ENCODE measurements at places on chromosomes 6 and 20. TPM values are rescaled to one million over a fixed set of nuclear protein-coding genes. Genes with fewer than 3 reads are reported as not detected.

DNA sequence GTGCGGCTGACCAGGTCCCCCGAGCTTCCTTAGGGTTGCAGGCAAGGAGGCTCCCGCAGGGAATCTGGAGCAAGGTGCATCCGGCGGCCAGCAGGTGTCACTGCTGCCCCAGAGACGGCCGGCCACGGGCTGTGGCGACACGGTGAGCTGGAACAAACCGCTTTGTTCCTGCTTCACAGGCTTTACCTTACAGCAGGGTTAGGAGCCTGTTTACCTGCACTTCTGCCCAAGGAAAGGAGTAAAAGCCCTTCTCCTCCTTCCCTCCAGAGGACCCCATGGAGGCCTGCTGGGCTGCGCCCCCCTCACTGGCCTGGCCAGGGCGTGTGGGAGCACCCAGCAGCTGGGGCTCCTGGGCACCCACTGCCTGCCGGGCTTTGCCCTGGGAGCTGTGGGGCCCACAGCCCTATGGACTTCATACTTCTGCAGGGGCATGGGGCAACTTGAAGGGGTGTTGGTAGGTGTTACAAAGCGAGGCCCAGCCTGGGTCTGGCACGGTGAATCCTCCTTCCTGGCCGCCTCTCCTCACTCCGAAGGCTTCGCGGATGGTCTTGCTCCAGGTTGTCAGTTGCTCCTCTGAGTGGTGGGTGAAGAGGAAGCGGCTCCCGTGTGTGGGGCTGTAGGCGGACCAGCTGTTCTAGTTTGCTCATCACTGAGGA, 88.4 kb downstream of the CDC5L start:
- DNase-seq: peak; percentile 73

DNA sequence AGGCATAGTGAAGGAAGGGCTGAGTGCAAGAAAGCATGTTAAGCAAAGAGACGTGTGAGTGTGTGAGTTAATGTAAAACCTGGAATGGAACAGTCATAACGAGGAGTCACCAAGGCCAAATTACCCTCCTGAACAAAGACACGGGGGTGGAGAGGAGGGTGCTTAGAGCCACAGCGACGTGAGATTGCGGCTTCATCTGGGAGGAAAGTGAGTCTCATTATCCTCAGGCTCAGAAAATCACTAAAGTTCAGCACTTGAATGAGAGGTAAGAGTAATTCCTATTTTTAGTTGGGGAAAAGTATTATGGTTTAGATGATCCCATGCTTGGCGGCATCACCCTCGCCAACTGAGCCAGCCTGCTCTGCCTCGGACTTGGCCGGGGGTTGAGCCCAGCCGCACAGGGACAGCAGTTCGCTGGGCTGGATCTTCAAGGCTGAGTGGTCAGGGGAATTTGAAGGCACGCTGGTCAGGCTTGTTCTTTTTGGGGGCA, 136.6 kb downstream of the DTNBP1 start:
- no peak for DNase-seq

DNA sequence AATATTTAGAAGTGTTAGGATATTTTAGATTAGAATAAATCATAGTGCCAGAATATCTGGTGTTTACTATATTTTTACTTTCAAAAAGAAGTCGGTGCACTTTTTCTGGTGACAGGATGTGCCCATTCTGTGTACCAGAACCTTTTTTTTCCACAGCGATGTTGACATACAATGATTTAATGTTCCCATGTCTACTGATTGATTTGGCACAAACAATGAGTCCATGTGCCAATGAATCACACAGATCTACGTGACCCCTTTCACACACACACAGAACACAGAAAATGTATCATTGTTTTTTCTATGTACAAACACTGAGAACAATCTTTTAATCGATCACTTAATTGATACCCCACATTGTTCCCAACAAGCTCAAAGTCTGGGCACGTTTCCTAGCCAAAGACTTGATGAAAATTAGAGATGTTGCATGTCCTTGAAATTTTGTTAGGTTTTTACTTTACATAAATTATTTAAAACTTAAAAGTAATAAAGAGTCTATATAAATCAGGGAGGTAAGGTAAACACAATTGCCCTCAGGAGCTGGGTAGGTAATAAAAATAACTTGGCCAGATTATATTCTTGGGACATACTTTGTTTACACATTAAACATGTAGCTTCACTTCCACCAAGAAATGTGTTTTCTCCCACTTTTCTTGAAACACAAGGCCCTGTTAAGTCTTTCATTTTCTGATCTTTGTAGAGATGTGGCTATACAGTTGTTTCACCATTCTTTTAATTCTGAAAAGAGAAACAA, 36.4 kb upstream of the SOX4 start:
- DNase-seq: no peak

SMLR1 gene
- 2.0 TPM for polyA plus RNA-seq

- no peak for DNase-seq
Observed at GRCh38 chr6:79468116-79468515, 69.1 kb downstream of the LCA5 start.

GPR63 gene
- 4.2 TPM for polyA plus RNA-seq

DNA sequence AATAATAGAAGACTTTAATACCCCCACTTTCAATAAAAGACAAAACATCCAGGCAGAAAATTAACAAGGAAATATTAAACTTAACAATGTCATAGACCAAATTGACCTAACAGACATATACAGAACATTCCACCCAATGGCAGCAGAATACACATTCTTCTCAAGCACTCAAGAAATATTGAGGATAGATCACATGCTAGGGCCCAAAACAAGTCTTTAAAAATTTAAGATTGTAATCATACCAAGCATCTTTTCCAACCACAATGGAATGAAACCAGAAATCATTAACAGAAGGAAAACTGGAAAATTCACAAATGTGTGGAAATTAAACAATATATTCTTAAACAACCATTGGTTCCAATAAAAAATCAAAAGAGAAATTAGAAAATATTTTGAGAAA, 161.0 kb downstream of the COL12A1 start:
- no peak for DNase-seq

DNA sequence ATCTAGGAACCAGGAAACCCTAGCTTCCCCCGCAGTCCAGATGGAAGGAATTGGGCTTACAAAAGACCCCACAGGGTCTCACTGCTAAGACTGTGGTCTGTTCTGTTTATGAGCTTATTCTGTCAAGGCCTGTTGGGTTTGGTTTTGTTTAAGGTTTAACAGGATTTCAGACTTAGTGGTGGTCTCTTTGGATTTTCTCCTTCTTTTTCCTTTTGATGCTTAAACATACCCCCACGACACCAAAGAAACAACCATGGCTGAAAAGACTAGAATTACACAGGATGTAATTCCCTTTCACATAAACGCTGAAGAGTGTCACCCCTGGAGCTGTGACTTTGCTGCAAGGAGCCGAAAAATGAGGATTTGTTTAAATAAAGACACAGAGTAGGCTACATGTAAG, 408.6 kb downstream of the PREX1 start:
- DNase-seq: no peak

DNA sequence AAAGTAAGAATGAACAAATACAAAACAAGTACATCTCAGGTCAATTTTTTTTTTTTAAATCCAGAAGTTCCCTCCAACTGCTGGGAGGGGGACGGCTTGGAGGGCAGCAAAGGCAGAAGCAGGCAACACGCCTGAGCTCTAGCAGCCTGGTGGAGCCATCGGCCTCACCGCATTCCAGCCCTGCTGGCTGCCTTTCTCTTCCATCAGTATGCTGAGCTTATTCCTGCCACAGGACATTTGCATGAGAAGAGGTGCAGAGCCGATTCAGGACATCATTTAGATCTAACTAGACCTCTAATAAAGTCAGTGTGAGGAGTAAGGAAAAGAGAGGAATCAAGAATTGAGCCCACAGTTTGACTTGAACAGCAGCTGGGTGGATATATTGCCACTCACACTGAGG, 318.8 kb downstream of the ZFAND3 start:
- no peak for DNase-seq

CRISP2 gene
- polyA plus RNA-seq: not detected

GRCh38 chr6:90397929-90398674, 101.5 kb upstream of the BACH2 start:
- no peak for DNase-seq

DNA sequence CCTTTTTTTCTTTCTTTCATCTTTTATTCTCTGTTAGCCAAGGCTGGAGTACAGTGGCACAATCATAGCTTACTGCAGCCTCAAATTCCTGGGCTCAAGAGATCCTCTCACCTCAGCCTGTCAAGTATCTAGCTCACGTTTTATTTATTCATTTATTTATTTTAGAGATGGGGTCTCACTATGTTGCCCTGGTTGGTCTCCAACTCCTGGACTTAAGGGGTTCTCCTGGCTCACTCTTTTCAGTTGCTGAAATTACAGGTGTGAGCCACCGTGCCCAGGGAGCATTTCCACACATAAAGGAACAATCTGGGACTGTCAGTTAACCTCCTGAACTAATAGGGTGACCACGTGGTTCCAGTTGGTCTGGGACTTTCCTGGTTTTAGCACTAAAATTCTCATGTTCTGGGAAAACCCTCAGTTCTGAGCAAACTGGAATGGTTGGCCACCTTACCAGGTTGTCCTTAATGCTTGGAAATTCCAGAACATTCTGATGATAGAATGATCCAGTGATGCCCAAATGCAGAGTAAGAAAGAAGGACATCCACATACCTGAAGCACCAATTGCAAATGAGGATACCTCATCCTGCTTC, 105.5 kb upstream of the ZNF217 start:
- DNase-seq: no peak

GRCh38 chr20:39039261-39039660, 77.1 kb downstream of the DHX35 start:
- DNase-seq: no peak

DNA sequence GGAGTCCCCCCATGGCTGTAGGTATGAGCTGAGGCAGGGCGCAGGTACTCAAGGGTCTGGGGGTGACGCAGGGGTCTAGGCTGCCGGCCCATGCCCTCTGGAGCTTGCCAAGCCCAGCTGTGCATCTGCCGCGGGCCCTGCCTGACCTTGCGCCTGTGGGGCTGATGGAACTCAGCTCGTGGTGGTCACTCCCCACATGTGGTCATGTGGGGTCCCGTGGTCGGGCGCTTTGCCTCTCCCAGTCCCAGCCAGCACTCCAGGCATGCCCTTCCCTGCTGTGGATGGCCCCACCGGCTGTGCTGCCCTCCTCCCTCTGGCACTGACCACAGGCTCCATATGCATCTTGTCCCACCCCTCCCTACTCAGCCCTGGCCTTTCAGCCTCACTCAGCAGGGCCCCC, 57.3 kb downstream of the RPP40 start:
- DNase-seq: no peak

- no peak for DNase-seq
Observed at GRCh38 chr6:107624541-107624940, 134.6 kb downstream of the SOBP start.

DNA sequence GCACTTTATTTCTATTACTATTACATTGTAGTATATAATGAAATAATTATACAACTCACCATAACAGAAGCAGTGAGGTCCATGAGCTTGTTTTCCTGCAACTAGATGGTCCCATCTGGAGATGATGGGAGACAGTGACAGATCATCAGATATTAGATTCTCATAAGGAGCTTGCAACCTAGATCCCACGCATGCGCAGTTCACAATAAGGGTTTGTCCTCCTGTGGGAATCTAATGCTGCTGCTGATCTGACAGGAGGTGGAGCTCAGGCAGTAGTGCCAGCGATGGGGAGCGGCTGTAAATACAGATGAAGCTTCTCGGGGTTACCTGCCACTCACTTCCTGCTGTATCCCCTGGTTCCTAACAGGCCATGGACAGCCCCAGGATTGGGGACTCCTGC, 139.5 kb upstream of the TCF21 start:
- no peak for DNase-seq

- no peak for DNase-seq
Observed at GRCh38 chr20:15772826-15773225, 800.4 kb downstream of the KIF16B start.

GRCh38 chr6:7108964-7109836, 1.4 kb downstream of the RREB1 start:
- peak; percentile 48 for DNase-seq

EMILIN3 gene
- 9.9 TPM for polyA plus RNA-seq

GRCh38 chr6:167237438-167238145, 53.5 kb upstream of the UNC93A start:
- no peak for DNase-seq

LY6G6D gene
- polyA plus RNA-seq: not detected

HCK gene
- polyA plus RNA-seq: 2.6 TPM

DNA sequence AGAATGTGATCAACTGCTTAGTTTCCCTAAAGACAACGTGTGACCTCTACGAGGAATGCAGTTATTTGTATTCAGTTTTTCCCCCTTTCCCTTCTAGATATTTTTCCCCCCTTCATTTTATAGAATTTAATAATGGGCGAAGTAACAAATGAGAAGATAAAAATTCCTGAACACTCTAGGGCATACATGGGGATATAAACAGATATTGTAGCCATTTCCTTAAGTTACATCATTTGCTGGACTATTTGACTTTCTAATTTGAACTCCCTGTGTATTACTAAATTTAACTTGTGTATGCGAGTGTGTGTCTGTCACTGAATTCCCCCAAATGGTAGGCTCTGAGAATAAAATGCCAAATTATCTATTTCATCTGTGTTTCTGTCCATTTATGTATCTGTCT, 99.0 kb upstream of the ZFP64 start:
- no peak for DNase-seq

- no peak for DNase-seq
Observed at GRCh38 chr20:18705910-18706309, 107.7 kb upstream of the SCP2D1 start.

FOXQ1 gene
- 13.4 TPM for polyA plus RNA-seq

- peak; percentile 12 for DNase-seq
Observed at GRCh38 chr20:61082720-61083119, 169.3 kb upstream of the CDH4 start.

RUNX2 gene
- 3.1 TPM for polyA plus RNA-seq

DNMT3B gene
- 3.8 TPM for polyA plus RNA-seq

GRCh38 chr6:111269401-111269970, 182.2 kb downstream of the SLC16A10 start:
- DNase-seq: no peak

DNA sequence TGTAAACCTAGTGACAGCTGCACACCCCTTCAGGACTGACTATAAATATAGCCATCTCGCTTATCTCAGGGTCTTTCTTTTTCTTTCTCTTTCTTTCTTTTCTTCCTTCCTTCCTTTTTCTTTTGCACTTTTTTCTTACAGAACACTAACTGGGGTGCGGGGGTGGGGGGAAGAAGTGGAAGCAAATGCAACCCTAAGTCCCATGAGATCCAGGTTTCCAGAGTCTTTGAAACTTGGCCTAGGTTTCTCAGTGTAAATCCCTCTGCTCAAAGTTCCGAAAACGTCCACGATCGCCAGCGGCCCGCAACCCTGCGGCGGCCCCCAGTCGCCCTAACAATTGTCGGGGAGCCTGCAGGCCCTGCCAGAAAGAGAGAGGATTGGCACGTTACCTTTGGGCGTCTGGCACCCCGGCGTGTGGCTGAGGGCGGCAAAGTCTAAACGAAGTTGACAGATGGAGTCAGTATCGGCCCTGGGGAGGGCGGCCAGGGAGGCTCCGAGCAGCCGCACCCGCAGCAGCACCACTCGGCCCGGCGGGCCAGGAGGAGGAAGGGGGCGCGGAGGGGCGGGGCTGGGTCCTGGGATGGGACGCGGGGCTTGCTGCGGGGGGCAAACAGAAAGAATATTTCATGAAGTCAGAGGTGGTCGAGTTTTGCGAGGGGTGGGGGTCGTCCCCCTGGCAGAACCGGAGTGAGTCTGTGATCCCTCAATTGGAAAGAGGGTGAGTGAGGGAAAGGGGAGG, 577 bp upstream of the FOXF2 start:
- no peak for DNase-seq

Data from left renal pelvis (tissue), 4 donors.